D721Med (cell line): ENCODE measurements at places on chromosomes 6 and 20.

DNA sequence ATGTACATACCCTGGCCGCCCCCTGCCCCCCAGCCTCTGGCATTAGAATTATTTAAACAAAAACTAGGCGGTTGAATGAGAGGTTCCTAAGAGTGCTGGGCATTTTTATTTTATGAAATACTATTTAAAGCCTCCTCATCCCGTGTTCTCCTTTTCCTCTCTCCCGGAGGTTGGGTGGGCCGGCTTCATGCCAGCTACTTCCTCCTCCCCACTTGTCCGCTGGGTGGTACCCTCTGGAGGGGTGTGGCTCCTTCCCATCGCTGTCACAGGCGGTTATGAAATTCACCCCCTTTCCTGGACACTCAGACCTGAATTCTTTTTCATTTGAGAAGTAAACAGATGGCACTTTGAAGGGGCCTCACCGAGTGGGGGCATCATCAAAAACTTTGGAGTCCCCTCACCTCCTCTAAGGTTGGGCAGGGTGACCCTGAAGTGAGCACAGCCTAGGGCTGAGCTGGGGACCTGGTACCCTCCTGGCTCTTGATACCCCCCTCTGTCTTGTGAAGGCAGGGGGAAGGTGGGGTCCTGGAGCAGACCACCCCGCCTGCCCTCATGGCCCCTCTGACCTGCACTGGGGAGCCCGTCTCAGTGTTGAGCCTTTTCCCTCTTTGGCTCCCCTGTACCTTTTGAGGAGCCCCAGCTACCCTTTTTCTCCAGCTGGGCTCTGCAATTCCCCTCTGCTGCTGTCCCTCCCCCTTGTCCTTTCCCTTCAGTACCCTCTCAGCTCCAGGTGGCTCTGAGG, 7.6 kb downstream of the CDKN1A start:
- no peak for DNase-seq

GRCh38 chr6:132411296-132411695, 10.0 kb upstream of the MOXD1 start:
- no peak for DNase-seq

DNA sequence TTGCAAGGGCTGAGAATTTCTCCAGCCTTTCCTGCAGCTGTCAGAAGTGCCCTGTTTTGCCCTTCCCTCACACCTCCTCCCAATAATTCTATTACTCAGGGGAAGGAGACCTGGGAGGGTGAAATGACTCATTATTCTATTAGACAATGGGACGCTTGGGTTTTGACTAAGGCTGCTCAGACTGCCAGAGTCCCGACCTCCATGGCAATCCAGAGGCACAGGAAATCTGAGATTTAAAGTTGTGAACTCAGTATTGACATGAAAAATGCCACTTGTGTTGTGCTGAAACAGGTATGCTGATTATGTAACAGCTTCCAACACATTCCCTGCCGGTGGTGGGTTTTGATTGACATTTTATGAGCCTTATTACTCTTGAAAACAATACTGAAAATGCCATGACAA, 625.9 kb upstream of the FLRT3 start:
- no peak for DNase-seq

DNA sequence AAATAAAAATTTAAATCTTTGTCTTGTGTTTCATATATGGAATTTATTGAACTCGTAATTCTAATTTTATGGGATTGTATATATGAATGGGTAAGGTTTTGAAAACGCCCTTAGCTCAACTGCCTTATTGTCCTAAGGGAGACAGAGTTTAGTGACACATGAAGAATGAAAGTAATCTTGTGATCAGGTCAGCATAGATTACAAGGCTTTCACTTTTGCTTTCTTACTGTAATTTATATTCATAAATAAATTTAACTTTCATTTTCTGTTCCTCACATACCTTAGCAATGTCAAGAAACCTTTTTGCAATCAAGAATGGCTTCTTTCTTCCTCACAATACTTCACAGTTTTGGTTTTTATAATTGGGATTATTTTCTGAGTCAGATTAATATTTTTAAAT, 14.4 kb downstream of the KPNA5 start:
- DNase-seq = no peak

- DNase-seq = no peak
Observed at GRCh38 chr6:145948328-145948727, 15.8 kb downstream of the SHPRH start.
